CD4-positive, alpha-beta T cell treated with Interleukin-10 for 1 hour (primary cell): ENCODE measurements at places on chromosomes 11 and 22.
A peak's percentile ranks its signal among the peaks of the same experiment; 100 is the strongest.

GRCh38 chr11:12238420-12238819, 128.0 kb downstream of the MICAL2 start:
- no peak for DNase-seq

DNA sequence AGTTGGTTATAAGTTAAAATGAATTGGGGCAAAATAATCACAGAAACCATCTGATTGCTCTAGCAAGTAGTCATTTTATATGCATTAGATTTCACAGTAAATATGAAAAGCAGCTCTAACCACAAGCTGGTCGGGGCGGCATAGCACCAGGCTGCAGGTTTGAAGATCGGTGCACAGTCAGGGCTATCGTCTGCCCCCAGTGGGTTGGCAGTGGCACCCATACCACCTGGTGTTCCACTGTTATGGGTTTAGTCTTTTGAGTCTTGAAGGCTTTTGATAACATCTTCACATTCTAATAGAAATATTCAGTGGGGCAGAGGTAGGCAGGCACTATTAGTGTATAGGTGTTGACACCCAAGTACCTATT, 62.1 kb downstream of the GRK3 start:
- DNase-seq: no peak

DNA sequence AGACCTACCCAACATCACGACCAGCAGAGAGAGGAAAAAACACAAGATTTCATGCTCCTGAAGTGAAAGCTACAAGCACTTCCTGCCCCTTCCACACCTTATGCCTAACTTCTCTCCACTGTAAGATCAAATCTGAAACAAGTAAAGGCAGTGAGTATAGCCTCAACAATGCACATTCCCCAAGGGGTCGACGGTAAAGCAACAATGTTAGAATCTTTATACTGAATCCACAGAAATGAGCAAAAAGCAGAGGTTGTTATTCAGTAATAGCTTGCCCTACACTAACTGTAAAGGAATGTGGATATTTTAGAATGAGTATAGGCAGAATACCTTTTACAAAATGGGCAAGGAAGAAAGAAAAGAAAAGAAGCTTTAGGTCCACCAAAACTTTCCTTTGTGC, 15.6 kb downstream of the ARFGAP3 start:
- DNase-seq: no peak

DNA sequence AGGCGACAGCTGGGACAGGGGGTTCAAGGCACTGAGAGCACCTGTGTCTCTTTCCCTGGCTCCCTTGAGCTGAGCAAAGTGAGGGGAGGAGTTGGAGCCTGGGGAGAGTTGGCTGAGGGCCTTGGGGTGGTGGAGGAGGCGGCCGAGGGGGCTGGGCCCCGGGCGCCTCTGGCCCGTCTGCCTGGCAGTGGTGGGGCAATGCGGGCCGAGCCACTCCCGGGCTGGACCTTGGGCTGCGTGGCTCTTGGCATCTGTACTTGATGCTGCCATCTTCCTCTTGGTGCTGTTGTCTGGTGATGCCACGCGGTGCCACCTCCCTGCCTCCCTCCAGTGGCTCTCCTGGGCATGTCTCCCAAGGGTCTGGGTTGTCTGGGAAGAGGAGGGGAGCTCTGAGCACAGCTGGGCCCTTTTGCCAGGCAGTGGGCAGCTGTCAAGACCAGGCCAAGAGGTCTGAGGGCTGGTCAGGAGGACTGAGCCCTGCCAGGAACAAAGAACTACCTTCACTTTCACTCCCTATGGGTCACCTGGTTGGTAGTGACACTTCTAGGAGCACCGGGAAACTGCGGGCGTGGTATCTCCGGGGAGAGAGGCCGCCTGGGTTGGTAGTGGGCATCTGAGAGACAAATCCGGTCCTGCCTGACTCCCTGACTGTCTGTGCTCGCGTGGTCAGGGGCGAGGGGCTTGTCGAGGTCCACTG, 1.3 kb downstream of the GRIK4 start:
- DNase-seq: no peak

DNA sequence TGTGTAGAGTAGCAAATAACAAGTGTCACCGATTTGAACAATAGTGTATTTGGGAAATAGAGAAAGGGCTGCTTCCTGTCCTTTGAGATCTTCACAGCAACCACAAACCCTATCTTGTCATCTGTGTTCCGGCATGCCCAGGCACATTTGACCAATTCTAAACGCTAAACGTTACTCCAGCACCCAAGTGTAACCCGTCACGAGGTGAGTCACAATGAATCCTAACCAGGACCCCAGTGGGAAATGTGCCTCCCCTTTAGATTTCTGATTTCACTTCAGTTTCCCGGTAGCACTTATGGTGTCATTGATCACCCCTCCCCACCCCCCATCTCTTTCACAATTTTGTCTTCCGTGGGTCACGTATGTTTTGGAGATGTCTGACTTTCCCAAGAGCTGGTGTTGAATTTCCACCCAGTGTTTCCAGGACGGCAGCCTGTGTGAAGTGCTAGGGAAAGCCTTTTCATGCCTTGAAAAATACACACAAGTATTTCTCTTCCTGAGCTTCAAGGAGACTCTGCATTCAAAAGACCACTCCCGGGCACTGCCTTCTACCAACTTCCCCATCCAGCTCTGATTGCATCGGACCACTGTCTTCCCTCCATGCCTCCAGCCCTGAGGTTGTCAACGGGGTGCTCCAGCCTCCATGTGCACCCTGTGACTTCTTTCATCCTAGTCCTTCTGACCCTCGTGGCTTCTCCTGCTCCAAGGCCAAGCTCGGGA, 10.5 kb upstream of the C11orf24 start:
- DNase-seq: peak; percentile 65

GRCh38 chr22:41904450-41905410, 10.1 kb downstream of the SHISA8 start:
- no peak for DNase-seq

- DNase-seq: no peak
Measured at GRCh38 chr22:43535741-43536140, 123.9 kb downstream of the MPPED1 start.

DNA sequence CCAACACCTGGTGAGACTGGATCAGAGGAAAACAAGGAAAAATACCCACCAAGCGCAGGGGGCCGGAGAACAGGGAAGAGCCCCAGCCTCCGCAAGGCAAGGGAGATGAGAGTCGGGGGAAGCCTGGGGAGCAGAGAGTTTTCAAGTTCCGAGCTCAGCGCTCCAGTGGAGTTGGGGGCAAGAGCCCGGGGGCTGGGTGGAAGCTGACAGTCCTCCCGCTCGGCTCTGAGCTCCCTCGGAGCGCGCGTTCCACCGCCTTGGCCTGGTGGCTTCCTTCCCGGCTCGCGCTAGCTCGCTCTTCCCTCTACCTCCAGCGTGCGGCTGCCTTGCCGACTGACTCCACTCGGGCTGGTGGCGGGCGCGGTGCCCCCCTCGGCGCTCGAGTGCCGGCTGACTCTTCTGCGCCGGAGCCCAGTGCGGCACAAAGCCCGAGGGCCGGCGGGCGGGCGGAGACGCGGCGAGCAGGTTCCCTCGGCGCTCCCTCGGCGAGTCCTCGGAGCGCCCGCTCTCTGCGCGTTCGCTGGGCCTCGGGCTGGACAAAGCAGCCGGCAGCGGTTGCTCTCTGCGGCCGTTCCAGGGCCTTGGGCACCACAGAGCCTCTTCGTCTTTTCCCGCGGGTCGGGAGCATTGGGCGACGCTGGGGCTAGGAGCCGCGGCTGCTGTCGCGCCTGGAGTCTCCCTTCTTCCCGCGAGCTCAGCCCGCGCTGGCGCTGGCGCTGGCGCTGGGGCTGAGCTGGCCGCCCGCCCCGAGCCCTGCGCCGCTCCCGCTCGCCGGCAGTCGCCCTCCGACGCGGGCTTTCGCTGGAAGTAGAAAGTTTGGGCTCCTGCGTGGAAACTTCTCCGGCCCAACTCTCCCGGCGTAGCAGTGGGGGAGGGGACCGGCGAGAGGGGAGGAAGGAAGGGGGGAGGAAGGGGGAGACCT, 1.0 kb downstream of the PAX6 start:
- DNase-seq: no peak
